Activated T-cell treated with anti-CD3 and anti-CD28 coated beads for 24 hours (primary cell): ENCODE measurements at places on chromosomes 4 and X.

DNA sequence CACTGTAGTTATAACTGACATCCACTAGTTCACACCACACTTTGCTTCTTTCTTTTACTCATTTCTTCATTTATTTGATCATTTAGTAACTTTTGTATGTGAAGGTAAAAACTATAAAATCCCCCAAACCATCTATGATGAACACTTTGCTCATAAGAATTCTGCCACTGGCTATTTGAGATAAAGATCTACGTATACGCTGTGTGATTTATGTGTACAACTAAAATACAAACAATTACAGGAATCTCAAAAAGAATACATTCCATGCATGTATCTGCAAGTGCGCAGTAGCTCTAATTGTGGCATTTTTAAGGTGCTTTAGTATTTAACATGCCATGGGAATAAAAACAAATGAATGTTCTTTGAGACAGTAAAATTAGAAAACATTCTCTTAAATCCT is 156.9 kb upstream of the NAP1L5 start:
- DNase-seq = no peak

DNA sequence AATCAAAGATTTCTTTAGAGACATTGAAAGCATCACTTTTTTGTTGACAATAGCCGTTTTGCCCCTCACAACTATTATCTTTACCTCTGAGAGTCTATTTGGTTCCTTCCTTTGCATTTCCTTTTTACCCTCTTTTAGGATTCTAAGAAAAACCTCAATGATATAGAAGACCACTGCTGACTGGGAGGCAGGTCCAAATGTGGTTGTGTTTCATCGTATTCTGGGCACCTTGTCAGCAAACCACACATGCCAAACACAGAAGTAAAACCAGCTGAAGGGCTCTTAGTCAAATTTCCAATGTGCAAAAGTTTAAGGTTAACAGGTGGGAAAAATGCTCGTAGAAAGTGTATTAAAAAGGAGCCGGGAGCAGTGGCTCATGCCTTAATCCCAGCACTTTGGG is 5.1 kb upstream of the PRMT9 start:
- DNase-seq = no peak

DNA sequence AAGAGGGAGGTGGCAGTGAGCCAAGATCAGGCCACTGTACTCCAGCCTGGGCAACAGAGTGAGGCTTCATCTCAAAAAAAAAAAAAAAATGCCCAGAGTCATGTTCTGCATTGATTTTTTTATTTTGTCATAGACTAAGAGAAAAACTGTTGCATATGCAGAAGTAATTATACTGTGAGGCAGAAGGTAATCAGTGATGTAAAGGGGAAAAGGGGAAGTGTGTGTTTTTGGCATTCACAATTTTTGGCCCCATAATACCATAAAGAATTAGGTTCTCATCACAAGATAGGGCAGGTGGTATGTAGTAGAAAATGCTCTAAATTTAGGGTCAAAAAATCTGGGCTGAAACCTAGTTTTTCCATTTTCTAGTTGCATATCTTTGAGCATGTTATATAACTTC is 47.3 kb upstream of the GAB1 start:
- DNase-seq = no peak

GRCh38 chr4:109683621-109684253 is 19.5 kb downstream of the CASP6 start:
- no peak for DNase-seq

GRCh38 chr4:71027611-71028010 is 34.2 kb downstream of the DCK start:
- DNase-seq = no peak

- DNase-seq = no peak
Observed at GRCh38 chr4:28310926-28311325, 1450.3 kb downstream of the STIM2 start.

DNA sequence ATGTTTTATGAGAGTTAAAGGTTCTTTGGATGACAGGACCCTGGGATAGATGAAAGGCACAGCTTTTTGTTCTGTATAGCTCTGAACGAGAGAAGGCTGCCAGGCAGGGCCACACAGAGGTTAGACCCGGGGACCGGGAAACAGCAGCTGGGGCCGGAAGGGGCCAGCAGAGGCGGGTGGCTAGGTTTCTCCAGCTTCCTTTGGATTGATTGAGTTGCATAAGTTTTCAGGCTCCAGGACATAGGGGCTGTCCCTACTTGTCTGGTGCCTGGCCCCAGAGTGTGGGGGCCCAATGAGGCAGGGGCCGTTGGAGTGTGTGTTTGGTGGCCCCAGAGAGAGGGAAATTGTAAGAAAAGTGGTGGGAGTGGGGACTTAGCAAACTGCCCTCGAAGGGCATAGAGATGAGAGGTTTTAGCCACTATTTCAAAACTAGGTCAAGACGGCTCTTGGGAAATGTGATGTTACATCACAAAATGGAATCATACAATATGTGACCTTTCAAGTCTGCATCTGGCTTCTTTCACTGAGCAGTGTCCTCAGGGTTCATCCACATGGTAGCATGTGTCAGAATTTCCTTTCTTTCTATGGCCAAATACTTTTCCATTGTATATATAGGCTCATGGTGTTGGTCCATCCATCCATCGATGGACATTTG is 3.7 kb downstream of the ZFP92 start:
- DNase-seq = no peak

GRCh38 chr4:112299721-112300120 is 2.6 kb downstream of the ALPK1 start:
- DNase-seq = no peak

- no peak for DNase-seq
Observed at GRCh38 chrX:101383679-101384205, 2.2 kb downstream of the BTK start.

GRCh38 chr4:144579411-144580030 is 66.4 kb upstream of the HHIP start:
- no peak for DNase-seq

DNA sequence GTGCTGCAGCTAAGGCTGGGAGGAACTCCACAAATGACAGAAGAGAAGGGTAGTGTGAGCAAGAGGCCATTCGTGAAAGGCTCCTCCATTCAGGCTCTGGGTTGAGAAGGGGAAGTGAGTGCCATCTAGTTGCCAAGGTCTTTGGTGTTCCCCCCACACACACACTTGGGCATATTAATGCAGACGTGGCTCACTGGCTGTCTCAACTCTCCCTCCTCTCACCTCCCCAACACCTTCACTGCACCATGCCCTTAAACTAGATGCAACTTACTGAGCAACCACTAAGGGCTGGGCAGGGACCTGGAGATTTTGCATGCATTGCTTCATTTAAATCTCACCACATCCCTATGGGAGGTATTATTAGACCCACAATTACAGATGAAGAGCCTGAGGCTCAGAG is 8.7 kb downstream of the CLRN2 start:
- DNase-seq = no peak

DNA sequence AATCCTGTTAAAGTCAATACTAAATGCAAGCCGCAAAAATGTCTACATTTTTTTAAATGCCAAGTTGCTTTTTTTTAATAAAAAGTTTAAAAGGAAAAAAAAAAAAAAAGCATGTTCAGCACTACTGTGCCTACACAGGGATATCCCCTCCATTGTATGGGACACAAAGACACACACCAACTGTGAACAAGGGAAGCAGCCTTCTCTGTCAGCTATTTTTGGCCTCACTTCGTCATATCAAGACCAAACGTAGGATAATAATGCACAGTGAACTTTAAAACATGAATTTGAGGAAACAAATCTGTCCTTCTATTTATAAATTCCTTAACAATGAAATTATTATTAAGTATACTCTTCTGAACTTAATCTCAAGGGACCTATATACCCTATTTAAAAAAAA is 4.4 kb downstream of the FBXW7 start:
- no peak for DNase-seq

GRCh38 chr4:124212815-124213630 is 499.5 kb downstream of the ANKRD50 start:
- DNase-seq = no peak

GRCh38 chrX:83508006-83508405 is at the start of gene POU3F4:
Gene POU3F4 (plus strand): TSS chrX:83508290. CDS start chrX:83508325, 35 bp downstream.
- no peak for DNase-seq

DNA sequence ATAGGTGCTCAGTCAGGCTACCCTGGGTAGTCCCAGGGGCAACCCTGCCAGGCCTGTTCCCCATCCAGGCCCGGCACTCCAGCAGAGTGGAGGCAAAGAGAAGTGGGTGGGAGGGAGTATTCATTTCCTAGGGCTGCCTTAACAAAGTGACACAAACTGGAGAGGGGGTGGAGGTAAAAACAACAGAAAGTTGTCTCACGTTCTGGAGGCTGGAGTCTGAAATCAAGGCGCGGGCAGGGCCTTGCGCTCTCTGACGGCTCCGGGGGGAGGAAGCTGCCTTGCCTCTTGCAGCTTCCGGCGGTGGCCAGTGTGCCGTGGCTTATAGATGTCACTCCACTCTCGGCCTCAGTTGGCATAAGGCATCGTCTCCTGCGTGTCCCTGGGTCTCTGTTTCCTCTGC is 90.8 kb downstream of the DCTD start:
- no peak for DNase-seq

GRCh38 chr4:3054169-3054759 is 20.1 kb downstream of the HTT-AS start:
- no peak for DNase-seq

GRCh38 chr4:108060686-108061321 is 71.1 kb downstream of the HADH start:
- no peak for DNase-seq

DNA sequence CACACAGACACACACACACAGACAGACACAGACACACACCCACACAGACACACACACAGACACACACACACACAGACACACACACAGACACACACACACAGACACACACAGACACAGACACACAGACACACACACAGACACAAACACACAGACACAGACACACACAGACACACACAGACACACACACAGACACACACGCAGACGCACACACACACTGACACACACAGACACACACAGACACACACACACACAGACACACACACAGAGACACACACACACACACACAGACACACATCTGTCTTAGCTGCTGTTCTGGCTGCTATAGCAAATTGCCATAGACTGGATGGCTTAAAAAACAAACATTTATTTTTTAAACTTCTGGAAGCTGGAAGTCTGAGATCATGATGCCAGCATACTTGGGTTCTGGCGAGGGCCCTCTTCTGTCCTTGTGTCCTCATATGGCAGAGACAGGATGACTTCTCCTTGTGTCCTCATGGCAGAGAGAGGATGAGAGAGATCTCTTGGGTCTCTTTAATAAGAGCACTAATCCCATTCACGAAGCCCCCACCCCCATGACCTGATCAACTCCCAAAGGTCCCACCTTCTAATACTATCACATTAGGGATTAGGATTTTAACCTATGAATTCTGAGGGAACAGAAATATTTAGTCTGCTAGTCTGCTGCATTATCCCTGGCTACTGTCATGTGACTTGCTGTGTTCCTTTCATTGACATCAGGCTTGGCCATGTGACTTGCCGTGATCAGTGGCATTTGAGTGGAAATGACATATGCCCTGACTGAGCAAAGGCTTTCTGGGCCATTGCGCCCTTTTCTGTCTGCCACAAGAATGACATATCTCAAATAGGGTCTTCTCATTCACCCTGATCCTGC is 32.7 kb upstream of the RASGEF1B start:
- DNase-seq = no peak

DNA sequence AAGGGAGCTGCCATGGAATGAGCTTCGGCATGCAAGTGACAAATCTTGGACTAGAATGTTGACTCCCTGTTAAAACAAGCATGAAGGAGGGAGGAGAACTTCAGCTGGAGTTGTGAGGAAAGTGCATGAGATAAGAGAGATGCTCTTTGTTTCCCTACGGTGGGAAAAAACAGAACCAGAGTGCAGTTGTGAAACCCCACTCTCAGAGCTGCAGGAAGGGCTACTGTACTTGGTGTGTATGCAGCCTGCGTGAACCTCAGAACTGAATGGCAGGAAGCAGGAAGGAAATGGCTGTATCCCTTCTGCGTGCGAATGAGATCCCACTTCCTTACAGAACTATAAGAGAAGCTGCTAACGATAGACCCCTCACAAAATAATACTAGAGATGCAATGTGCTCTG is 57.2 kb downstream of the EGF start:
- no peak for DNase-seq

GRCh38 chr4:113826421-113826820 is 64.9 kb upstream of the CAMK2D start:
- no peak for DNase-seq

- no peak for DNase-seq
Observed at GRCh38 chrX:29478336-29479069, 736.9 kb upstream of the MAGEB2 start.
